ENCODE measurements at places on chromosomes 6 and 20.

DNA sequence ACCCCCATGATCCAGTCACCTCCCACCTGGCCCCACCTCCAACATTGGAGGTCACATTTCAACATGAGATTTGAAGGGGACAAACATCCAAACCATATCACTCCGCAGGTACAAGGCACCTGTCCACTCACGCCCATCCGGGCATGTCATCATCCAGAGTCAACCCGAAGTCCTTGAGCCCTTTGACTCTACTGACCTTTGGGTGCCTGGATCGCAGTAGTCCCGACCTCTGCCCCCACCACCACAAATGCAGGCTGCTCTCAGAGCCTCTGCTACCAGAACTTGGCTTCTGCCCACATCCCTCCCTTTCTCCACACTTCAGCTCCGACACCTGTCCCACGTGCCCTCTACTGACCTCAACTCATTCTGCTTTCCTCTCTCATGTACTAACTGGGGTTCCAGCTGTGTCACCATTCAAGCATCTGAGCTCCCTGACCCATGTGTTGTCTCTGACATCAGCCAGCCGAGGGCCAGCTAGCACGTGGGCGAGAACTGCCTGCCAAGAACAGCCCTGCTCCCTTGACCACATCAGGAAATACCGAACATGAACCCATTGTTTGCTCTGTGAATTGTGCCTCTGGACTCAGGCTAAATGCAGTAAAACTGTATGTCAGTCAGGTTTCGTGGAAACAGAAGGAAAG is 498.3 kb upstream of the SULF2 start:
- DNase-seq: no peak

GRCh38 chr20:57570145-57570850 is 9.4 kb downstream of the PCK1 start:
- DNase-seq: no peak

DNA sequence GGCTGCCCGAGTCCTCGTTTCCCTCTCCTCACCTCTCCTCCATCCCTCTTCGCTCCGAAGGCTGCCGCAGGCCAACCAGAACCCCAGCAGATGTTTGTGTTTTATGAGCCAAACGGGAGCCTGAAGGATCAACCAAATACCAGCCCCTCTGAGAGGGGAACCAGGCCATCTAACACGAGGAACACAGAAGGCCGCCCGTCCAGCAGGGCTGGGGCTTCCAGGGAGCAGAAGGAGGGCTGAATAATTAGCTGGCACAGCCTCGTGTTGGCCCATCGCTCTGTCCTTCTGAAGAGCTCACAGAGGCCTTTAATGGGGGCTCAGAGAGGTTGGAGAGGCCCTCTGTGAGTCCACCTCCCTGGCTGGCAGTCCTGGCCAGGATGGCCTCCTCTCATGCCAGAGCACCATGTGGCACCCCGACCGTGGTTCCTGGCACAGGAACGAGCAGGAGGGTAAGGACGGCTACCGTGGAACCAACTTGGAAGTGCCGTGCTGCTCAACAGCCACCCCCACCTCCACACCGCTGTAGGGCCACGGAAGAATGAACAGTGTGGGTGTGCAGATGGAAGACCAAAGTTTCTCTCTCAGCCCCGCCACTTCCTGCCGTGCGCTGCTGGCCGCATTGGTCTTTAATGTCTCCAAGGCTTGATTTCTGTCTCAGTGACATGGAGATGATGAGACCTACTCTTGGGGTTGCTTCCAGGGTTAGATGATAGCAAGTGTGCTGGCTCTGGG is 155.2 kb downstream of the SCML4 start:
- no peak for DNase-seq

- no peak for DNase-seq
Observed at GRCh38 chr20:32296412-32296811, 19.0 kb downstream of the KIF3B start.

- no peak for DNase-seq
Observed at GRCh38 chr20:53387983-53388675, 205.5 kb downstream of the ZNF217 start.

DNA sequence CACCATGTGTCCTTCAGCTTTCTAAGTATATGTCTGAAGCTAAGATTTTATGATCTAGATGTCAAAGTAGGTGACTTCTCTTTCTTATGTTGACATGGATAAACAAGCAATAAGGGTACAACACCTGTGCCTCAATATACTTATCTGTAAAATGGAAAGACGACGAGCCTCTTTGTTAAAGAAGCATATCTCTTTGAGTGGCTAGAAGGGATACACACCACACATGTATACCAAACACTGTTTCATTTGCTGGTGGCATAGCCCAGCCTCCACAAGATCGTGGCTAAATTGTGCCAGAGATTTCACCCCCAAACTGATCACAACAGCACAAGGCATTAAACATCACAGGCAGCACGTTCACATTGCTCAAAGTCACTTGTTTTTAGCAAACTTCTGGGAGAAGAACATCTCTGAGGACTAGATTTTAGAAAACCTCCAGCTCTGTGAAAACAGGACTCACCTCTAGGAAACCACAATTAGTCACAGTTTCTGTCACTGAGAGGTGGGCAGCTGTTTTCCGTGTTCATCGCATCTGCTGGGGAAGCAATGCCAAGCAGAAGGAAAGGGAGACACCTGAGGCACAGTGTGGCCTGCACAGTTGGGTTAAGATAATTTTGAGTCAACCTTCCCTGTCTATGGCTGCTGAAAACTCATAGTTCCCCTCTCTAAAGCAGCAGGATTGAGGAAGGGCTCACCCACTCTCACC is 263.0 kb upstream of the PLCB4 start:
- no peak for DNase-seq

GRCh38 chr20:58524814-58525213 is 9.6 kb upstream of the APCDD1L start:
- no peak for DNase-seq

- DNase-seq: no peak
Observed at GRCh38 chr6:56474532-56474931, 168.2 kb downstream of the DST start.

DNA sequence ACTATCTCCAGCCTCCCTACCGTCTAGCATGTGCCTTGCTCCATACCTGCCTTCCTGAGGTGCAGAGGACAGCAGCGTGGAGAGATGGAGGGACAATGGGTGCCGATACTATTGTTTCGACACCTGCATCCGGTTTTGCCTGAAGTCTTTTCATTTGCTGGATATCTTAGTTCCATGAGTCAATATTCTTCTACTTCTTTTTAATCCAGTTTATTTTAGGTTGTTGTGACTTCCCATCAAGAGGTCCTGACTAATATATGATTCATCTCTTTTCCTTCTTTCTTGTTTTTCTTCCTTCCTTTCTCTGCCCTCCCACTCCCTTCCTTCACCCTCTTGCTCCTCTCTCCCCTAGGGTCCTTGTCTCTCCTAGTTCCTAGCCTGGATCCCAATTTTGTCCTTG is 91.4 kb downstream of the CDH26 start:
- no peak for DNase-seq

- no peak for DNase-seq
Observed at GRCh38 chr6:117629119-117629660, 26.9 kb upstream of the GOPC start.

GRCh38 chr20:20212675-20213096 is 155.2 kb upstream of the INSM1 start:
- DNase-seq: no peak

DNA sequence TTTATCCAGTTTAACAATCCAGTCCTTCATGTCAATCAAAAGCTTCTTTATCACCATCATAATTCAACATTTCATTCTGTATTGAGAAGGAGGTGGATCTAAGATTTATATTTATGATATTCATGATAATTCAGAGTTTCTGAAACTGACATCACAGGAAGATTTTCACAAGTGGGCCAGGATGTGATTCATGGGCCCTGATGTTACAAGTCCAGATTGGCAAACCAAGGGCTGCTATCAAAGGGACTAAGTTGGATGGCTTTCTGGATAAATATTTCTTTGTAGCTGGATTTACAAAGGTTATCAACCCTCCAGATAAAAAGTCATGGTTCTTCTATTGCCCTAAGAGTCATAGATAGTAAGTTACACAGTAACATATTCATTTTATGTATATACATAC is 866.5 kb downstream of the KIF16B start:
- DNase-seq: no peak

- no peak for DNase-seq
Observed at GRCh38 chr6:116400328-116400727, 29.6 kb downstream of the DSE start.

GRCh38 chr6:3612341-3613041 is 139.0 kb downstream of the PXDC1 start:
- DNase-seq: no peak

GRCh38 chr6:56954403-56955170 is at the start of gene BEND6:
TSS of gene BEND6 (plus strand) at chr6:56955107. CDS start at chr6:56981811, 26,704 bp downstream.
- no peak for DNase-seq

DNA sequence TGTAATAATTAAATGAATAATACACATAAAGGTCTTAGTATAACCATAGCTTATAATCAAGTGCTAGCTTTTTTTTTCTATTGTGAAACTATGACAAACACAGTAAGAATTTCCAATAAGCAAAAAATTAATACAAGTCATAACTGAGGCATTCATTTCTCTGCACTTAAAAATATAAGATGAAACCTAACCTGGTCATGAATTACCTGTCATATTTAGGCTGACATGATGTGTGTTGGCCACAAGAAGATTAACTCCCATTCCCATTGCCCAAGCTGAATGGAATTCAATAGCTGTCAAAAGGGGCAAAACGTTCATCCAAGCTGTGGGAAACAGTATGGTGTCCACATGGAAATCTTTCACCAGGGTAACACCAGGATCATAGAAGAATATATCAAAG is 5.4 kb downstream of the VNN2 start:
- no peak for DNase-seq

GRCh38 chr20:18256440-18257090 is 31.8 kb upstream of the ZNF133 start:
- DNase-seq: no peak

- DNase-seq: no peak
Observed at GRCh38 chr20:37565134-37565811, 37.6 kb upstream of the BLCAP start.

- no peak for DNase-seq
Observed at GRCh38 chr6:142045380-142046278, 87.1 kb upstream of the GJE1 start.

DNA sequence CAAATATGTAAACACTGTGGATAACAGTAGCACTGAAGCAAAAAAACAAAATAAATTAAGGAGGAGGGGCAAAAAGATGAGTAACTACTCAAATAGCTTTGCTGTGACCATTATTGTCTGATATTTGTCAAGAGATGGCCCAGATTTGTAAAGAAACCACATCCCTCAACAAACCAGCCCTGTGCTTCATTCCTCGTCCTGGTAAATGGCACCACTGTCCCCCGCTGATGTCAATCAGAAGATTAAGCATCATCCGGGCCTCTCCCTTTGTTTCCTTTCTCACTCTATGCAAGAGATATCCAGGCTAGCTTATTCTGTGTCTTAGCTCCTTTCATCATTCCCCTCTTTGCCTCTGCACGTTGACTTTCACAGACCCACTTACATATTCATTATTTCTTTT is 259.0 kb downstream of the SYNE1 start:
- no peak for DNase-seq

DNA sequence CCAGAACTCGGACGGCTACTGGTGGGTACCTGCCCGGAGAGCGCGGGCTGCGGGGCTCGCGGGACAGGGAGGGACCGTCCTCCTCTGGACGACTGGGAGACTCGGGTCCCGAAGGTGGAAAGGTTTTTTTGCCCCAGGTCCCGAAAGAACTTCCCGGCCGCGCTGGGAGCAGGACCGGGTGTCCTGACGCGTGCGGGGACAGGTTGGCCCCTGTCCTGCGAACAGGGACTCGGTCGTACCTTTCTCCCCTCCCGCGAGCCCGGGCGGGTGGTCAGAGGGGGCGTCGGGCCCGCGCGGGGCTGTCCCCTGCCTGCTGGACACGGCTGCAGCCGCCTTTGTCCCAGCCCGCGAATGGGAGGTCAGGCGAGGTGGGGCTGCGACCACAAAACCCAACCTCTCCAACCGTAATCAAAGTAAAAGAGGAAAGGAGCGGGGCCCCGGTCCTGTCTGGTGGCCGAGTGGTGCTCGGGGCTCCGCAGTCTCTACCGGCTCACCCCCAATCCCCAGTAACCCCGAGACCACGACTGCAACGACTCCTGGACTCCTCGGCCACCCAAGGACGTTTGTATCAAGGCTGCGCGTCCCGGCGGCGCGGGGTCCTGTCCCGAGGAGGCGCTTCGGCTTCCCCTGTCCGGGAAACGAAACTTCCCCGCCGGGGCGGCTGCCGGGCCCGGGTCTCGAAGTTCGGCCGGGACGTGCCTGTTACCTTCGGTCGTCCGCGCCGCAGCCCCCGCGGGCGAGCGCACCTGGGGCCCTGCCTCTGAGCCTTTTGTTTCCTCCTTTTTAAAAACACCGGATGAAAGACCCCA is 798 bp downstream of the DSP start:
- no peak for DNase-seq

DNA sequence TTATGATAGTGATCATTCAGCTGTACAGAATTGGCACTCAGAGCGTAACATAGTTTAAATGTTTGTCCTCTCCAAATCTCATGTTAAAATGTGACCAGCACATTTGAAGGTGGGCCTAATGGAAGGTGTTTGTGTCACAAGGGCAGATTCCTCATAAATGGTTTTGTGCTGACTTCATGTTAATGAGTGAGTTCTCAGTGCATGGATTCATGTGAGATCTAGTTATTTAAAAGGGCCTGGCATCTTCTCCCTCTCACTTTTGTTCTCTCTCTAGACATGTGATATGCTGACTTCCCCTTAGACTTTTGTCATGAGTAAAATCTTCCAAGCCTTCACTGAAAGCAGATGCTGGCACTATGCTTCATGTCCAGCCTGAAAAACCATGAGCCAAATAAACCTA is 452.4 kb upstream of the PTCHD4 start:
- DNase-seq: no peak

DNA sequence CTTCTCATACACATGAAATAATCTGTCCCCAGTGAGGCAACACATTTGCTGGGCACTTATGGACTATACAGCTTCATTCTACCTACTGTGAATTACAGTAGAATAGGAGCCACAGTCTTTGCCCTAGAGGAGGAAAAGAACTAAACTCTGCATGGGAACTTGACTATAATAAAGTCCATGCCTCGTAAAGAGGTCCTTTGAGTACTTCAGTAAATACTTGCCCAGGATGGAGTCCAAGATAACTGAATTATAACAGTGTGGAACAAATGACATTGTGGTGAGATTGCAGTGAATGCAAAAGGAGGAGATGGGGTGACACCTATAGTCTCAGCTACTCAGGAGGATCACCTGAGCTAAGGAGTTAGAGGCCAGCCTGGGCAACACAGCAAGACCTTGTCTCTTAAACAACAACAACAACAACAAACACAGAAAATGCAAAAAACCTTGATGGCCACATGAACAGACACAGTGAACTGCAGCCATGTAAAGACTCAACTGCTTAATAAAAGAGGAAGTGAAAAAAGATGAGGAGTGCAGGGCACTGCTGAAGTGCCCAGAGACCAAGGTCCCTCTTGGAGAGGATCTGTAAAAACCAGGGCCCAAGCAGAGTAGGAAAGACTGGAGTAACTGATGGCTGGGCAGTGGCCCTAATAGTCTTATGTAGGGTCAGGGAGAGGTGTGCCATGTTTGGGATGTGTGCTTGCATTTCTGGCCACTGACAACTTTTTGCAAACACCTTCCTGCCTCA is 3.7 kb downstream of the MRPS18A start:
- no peak for DNase-seq

- no peak for DNase-seq
Observed at GRCh38 chr6:35310265-35310831, 12.7 kb downstream of the DEF6 start.
